Anterior cingulate cortex (tissue), 58 donors: ENCODE measurements at places on chromosomes 3 and 15.

DNA sequence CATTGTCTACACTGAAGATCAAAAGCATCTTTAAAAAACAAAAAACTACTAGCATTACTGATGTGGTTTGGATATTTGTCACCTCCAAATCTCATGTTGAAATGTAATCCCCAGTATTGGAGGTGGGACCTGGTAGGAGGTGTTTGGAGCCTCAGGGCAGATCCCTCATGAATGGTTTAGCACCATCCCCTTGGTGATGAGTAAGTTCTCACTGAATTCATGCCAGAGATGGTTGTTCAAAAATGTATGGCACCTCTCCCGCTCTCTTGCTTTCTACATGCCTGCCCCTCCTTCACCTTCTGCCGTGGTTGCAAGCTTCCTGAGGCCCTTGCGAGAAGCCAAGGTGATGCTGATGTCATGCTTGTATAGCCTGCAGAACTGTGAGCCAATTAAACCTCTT, 136.6 kb upstream of the FHIT start:
- no peak for DNase-seq

DNA sequence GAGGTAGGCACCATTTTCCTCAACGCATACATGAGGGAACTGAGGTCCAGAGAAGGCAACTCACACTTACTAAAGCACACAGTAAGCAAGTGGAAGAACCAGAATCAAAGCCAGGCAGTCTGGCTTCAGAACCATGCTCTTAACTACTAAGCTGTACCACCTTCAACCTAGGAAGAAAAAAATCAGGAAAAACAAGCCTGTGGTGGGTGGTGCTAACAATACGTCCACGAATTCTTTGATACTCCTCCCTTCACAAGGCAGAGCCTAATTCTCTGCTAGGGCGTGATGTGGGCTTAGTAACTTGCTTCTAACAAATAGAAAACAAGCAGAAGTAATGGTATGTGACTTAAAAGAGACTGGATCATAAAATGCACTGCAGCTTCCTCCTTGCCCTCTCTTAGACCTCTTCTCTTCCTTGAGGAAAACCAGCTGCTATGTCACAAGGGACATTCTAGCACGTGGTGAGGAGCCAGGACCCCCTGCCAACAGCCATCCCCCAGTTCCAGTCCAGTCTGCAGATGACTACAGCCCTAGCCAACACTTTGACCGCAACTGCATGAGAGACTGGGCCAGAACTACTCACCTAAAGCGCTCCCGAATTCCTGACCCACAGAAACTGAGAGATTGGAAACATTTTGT, 36.9 kb downstream of the HACD2 start:
- no peak for DNase-seq

DNA sequence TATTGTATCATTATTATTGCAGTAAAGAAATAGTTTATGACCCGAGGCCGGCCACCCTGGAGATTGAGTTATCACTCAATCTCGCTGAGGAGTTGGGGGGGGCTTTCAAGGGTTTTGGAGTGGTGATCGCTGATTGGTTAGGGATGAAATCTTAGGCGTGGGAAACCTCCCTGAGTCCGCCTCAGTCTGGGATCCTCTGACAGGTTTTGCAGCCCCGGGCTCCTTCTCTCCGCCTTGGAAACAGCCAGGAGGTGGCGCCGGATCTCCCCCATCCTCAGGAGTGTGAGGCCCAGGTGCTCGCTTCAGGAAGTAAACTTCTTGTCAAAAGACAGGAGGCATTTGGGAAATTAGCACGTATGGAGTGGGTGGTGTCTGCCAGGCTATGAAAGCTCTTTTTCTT, 41.1 kb upstream of the SEC61A1 start:
- DNase-seq = no peak

- no peak for DNase-seq
These were observed 222.3 kb upstream of the CDIN1 start for GRCh38 chr15:36356978-36357601.

GRCh38 chr15:76987896-76988860, 6.7 kb upstream of the PSTPIP1 start:
- DNase-seq = no peak

- no peak for DNase-seq
These were observed 6.3 kb upstream of the ANPEP start for GRCh38 chr15:89820666-89821611.

- DNase-seq = no peak
These were observed 760.4 kb downstream of the NTRK3 start for GRCh38 chr15:87496109-87496508.

- DNase-seq = no peak
These were observed at the start of gene RFTN1 for GRCh38 chr3:16513141-16514020. TSS of gene RFTN1 (minus strand) at chr3:16513699. CDS start at chr3:16493869, 19,830 bp downstream.

DNA sequence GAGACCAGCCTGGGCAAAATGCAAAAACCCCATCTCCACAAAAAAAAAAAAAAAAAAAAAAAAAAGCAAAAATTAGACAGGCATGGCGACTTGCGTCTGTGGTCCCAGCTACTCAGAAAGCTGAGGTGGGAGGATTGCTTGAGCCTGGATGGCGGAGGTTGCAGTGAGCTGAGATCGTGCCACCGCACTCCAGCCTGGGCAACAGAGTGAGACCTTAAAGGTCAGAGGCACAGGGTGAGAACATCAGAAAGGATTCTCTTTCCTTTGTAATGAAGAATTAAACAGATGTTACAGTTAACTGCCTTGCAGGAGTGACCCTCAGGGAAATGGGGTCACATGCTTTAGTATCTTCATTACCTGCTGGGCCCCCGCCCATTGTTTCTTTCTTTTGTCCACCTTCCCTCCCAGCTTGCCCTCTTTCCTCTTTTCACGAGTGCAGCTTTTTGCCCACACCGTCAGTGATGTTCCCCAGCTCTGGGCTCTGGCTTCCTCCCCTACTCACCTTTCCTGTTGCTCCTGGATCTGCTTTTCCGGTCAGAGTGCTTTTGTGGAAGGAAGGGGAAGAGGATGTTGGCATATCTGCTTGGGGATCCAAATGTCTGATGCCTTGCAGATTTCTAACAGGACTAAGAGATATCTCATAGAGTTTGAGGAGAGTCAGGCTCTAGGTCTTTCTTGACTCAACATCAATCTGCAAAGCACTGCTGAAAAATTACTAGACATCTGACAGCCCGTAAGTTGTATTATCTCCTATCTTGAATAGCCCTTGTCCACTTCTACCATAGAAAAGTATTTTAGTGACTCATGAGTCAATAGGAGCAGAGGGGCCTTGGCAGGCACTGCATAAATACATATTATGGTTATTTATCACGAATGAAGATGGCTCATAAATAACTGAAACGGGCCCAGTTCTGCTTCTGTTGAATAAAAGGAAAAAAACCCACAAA, 35.6 kb upstream of the NDUFB4 start:
- DNase-seq = no peak

DNA sequence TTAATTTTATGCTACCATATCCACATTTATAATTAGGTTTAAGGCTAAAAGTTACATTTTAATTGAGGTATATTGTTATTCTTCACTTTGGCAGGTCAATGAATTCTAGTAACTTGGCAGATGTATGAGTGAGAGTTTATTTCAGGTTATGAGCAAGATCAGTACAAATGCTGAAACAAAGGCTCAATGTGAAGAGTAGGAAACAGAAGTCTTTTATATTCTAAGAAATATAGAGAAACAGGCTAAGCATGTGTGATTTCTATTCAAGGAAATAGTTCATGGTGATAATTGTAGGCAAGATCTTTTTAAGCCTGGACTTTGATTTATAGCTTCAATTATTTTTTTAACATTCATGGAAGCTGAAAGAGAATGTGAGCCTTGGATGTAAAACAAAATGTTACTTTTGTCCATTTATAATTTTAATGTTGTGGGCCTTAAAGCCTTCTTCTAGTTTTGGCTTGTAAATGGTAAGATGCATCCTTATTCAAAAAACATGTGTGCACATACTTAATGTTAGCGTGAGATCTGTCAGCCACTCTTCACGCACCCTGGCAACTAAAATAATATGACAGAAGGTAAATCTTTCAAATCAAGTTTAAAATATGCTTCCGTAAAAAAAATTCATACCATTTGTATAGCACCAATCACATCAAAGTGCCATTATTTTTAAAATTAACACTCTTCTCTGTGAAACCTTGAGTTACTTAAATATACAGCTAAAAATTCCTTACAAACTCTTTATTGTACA, 22.8 kb upstream of the OSTN start:
- no peak for DNase-seq

DNA sequence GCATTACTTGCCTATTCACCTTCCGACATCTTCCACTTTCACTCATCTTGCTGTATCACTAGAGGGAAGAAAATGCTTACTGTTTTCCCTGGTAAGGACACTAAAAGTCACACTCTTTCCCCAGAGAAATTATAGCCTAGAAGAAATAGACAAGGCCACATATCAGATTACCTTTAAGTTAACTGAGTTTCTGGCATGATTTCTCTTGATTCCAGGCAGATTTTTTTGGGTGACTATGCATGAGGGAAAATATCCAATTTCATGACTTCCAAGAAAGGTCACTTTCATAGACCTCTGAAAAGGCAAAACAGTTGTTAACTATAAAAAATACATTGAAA, 30.3 kb downstream of the TCF12 start:
- DNase-seq = no peak

- DNase-seq = no peak
These were observed 8.2 kb upstream of the SENP7 start for GRCh38 chr3:101521211-101521701.

DNA sequence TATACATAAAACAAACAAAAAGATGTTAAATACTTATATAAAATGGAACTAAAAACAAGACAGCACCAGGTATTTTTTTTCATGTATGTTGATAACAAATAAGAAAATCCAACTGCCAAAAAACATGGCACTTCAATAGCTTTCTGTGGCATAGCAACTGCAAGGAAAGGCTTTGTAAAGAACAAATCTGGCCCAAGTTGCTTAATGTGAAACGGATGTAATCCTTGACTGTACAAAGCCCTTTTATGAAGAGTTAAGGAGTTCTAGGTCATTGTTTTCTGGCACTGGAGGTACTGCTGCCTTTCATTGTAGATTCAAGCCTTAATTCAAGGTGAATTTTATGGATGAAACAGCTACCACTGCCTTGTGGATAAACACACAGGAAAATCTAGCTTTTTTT, 68.8 kb upstream of the SLC12A8 start:
- no peak for DNase-seq

DNA sequence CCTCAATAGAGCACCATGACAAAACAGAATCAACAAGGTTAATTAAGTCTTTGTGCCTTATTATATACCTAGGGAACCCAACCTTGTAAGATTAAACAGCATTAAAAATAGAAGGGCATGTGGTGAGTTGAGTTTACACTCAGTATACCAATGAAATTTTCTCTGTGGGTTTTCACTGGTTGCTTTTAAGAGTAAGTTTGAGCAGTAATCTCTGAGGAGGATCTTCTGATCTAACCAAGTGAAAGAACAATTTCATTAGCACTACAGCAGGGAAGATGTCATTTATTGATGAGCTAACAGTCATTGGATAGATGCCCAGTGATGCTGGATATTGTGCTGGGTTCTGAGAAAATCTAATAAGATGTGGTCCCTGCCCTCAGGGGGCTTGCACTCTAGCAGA, 26.9 kb upstream of the AKAP13 start:
- no peak for DNase-seq

DNA sequence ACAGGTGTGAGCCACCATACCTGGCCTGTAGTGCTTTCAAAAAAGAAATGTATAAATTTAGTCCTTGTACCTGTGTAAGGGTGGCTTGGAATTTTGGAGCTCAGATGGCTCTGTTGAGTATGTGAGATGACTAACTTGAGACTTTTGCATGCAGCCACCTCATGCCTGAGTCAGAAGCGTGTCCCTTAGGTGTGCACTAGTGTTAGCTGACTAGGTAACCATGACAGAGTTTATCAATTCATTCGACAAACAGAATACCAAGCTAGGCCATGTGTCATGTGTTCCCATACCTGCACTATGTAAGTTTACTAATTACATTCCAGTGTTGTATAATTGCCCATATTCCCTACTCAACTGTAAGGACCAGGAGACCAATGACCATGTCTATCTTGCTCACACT, 4.0 kb upstream of the ZNF639 start:
- DNase-seq = no peak

DNA sequence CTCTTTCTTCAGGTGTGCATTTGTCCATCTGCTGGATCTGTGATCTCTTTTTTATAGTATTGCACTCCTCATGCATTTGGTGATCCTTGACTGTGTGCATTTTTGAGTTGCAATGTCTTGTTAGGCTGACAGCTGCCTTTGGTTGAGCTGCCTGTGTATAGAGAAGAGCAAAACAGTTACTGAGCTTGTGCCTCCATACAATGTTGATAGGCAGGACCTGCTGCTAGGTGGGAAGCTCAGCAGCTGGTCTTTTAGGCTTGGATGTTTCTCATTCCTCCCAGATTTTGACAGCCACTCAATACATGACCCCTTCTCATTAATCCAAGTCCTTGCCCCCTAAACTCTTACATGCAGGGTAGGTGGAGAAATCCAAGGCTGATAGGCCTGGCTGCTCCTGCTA, 74.8 kb upstream of the PIAS1 start:
- no peak for DNase-seq

DNA sequence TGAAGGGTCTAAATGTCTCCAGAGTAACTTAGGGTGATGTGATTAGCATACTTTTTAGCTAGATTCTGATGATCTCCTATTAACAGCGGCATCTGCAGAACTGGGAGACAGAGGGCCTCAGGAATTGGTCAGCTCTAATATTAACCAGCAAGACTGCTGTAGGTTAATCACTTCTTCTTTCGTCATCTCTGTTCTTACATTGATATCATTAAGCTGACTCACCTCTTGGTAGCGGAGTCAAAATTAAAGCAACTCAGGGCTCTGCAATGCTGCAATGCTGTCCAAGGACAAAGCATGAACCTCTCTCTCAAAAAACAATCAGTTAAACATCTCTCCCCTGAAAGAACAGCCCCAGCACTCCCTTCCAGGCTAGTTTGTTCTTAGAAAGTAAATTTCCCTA, 57.5 kb upstream of the TRA2B start:
- DNase-seq = no peak

DNA sequence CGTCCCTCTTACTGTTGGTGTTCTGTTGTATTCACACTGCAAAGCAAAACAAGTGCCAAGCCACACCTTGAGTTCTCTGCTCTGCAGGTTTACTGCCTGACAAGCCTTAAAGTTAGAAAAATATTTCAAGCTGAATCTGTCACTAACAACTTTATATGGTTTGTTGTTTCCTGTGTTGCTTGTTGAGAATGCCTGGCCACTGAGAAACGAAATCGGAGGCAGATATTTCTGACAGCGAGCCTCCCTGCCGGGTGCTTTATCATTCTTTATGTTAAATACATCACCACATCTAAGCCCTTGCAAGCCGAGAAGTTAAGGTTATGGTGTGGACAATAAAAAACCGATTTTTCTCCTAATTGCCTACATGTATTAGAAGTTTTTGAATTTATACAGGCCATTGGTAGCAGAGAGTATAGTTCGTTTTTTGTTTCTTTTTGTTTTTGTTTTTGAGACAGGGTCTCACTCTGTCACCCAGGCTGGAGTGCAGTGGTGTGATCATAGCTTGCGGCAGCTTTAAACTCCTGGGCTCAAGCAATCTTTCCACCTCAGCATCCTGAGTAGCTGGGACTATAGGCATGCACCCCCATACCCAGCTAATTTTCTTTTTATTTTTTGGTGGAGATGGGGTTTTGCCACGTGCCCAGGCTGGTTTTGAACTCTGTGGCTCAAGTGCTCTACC, 188.4 kb upstream of the ICE2 start:
- DNase-seq = no peak

- DNase-seq = no peak
These were observed 13.6 kb downstream of the LRRC3B start for GRCh38 chr3:26636096-26636727.

- DNase-seq = no peak
These were observed 904 bp upstream of the MCTP2 start for GRCh38 chr15:94230431-94230882.
